ENCODE measurements at places on chromosomes 3 and 15. TPM values are rescaled to one million over a fixed set of nuclear protein-coding genes. Genes with fewer than 3 reads are reported as not detected.

The ACOX2 gene
- total RNA-seq, result not detected

The CKMT1A gene
- not detected for total RNA-seq

The ATP13A4 gene
- total RNA-seq, result 4.2 TPM

The ANXA2 gene
- 230 TPM for total RNA-seq

The CHRNA3 gene
- not detected for total RNA-seq

The ZNF80 gene
- 5.3 TPM for total RNA-seq

The TTLL13 gene
- 1.5 TPM for total RNA-seq

The THRB gene
- total RNA-seq, result not detected

GRCh38 chr3:116579840-116580239 lies 129.7 kb upstream of the TUSC7 start:
- H3K4me1 ChIP-seq, result no peaks in the 10 kb centered on the region
- no peak for DNase-seq
- no peak overlapping the region for H3K27ac ChIP-seq
- H3K4me3 ChIP-seq, result no peak overlapping the region
- H3K27me3 ChIP-seq, result no peaks in the 10 kb centered on the region
- H3K36me3 ChIP-seq, result no peaks in the 10 kb centered on the region

GRCh38 chr15:70488002-70488605 lies 275.3 kb downstream of the UACA start:
- peak; percentile 82 for DNase-seq
- H3K4me1 ChIP-seq, result peaks cover 70% of the 10 kb centered on the region
- H3K36me3 ChIP-seq, result peaks cover 2% of the 10 kb centered on the region
- H3K27me3 ChIP-seq, result peaks cover 43% of the 10 kb centered on the region
- H3K27ac ChIP-seq, result no peak overlapping the region
- H3K4me3 ChIP-seq, result no peak overlapping the region

- H3K36me3 ChIP-seq, result peaks cover 51% of the 10 kb centered on the region
- peak overlapping the region; percentile 85 for H3K27ac ChIP-seq
- peaks cover 43% of the 10 kb centered on the region for H3K4me1 ChIP-seq
- no peaks in the 10 kb centered on the region for H3K27me3 ChIP-seq
- H3K4me3 ChIP-seq, result peak overlapping the region; percentile 52
- DNase-seq, result no peak
Observed at GRCh38 chr15:93025625-93025982, 63.4 kb downstream of the RGMA start.

GRCh38 chr15:43317566-43318184 lies 12.7 kb downstream of the LCMT2 start:
- H3K36me3 ChIP-seq, result no peaks in the 10 kb centered on the region
- no peak for DNase-seq
- no peak overlapping the region for H3K27ac ChIP-seq

- peaks cover 6% of the 10 kb centered on the region for H3K27me3 ChIP-seq
- H3K27ac ChIP-seq, result no peak overlapping the region
- no peak for DNase-seq
- H3K4me3 ChIP-seq, result no peak overlapping the region
- H3K36me3 ChIP-seq, result no peaks in the 10 kb centered on the region
Observed at GRCh38 chr3:36695113-36695768, 69.1 kb downstream of the DCLK3 start.

- H3K4me1 ChIP-seq, result peaks cover 5% of the 10 kb centered on the region
- no peak overlapping the region for H3K27ac ChIP-seq
- DNase-seq, result no peak
- H3K27me3 ChIP-seq, result no peaks in the 10 kb centered on the region
Observed at GRCh38 chr3:48135552-48136495, 52.4 kb downstream of the CDC25A start.

GRCh38 chr3:58612830-58613229 lies 35.6 kb upstream of the FAM107A start:
- peaks cover 4% of the 10 kb centered on the region for H3K4me1 ChIP-seq
- no peak overlapping the region for H3K4me3 ChIP-seq
- peaks cover 14% of the 10 kb centered on the region for H3K27me3 ChIP-seq
- no peak overlapping the region for H3K27ac ChIP-seq

DNA sequence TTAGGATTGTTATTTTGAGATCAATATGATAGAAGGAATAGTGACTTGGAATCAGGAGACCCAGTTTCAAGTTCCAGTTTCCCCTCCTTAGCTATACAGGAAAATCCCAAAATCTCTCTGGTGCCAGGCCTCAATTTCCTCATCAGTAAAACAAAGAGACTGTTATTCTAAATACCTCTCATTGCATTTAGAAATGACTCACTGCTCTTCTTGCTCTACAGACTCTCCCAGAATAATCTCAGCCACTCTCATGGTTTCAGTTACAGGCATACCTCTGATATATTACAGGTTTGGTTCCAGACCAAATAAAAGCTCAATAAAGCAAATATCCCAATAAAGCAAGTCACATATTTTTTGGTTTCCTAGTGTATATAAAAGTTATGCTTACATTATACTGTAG lies 28.3 kb downstream of the IMPG2 start:
- H3K36me3 ChIP-seq, result peaks cover 4% of the 10 kb centered on the region
- H3K27me3 ChIP-seq, result no peaks in the 10 kb centered on the region
- no peaks in the 10 kb centered on the region for H3K4me1 ChIP-seq
- no peak overlapping the region for H3K4me3 ChIP-seq
- no peak for DNase-seq
- H3K27ac ChIP-seq, result no peak overlapping the region

DNA sequence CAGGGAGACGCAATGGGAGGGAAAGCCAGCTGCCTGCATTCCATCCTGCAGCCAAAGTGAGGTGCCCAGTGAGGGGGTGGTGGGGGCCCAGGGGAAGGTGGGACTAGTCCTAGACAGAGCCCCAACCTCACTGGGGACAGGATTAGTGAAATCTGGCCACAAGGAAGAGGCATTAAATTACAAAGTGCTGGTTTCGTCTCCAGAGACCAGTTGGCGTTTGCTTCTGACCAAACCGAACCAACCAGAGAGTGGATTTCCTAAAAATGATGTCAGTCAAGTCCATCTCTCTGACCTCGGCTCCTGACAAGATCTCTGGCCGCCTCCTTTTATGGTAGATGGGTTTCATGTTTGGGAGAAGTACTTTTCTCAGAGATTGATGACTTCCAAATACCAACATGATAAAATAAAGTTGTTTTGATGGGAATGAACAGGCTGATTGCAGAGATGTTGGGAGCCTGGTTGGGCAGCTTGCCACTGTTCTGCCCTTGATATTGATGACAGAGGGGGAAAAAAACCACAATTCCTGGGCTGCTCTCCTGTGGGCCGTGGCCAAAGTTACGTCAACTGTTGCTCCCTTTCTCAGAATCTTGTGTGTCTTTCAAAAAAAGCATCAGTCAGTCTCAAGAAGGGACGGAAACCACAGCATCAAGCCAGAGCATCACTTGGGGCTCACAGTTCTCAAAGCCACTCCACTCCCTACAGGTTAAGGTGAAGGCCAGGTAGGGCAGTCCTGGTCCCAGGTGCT lies 24.6 kb downstream of the ITGA11 start:
- no peaks in the 10 kb centered on the region for H3K36me3 ChIP-seq
- H3K4me3 ChIP-seq, result no peak overlapping the region
- peaks cover 4% of the 10 kb centered on the region for H3K4me1 ChIP-seq
- H3K27me3 ChIP-seq, result peaks cover 1% of the 10 kb centered on the region
- DNase-seq, result no peak
- no peak overlapping the region for H3K27ac ChIP-seq

DNA sequence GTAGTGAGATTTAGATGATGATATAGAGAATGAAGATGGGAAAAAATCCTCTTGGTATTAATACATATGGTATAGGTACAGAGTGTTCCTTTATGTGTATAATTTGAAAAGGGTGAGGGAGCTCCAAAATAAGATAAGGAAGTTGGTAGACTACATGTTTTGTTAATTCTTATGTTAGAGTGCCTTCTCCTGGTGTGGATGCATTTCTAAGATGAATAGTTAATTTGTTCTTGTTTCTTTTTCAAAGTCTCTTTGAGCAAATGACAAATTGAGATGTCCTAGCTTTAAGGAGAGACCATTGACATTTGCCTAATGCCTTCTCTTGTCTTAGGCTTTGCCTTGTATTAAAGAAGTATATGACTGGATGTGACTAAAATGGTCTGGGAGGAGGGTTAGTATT lies 34.1 kb downstream of the AKAP13 start:
- H3K27ac ChIP-seq, result peak overlapping the region; percentile 56
- H3K27me3 ChIP-seq, result no peaks in the 10 kb centered on the region
- peaks cover 45% of the 10 kb centered on the region for H3K4me1 ChIP-seq
- H3K36me3 ChIP-seq, result peaks cover 16% of the 10 kb centered on the region
- no peak for DNase-seq

DNA sequence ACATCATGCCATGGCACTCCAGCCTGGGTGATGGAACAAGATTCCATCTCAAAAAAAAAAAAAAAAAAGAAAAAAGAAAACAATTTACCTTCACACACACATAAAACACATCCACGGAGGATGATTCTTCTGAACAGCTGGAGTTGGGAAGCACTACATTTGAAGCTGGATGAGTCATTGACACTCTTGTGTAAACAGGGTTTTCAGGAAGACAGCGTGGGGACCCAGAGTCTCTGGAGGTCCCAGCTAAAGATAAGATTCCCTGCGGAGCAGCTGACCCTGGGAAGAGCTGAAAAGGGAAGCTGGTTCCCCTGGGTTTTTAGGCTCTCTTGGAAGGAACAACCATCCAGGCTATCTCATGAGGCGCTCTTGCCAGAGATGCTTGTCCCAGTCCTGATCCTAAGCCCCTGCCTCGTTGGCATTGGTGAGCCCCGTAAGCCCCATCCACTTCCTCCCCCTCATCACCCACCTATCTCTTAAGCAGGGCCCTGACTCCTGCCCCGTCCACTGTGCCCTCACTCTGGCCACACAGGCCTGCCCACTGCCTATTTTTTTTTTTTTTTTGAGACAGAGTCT lies 32.0 kb upstream of the FURIN start:
- H3K4me1 ChIP-seq, result peaks cover 34% of the 10 kb centered on the region
- H3K27me3 ChIP-seq, result no peaks in the 10 kb centered on the region
- no peaks in the 10 kb centered on the region for H3K36me3 ChIP-seq
- H3K27ac ChIP-seq, result no peak overlapping the region

- no peaks in the 10 kb centered on the region for H3K36me3 ChIP-seq
- no peak overlapping the region for H3K27ac ChIP-seq
- DNase-seq, result no peak
- no peaks in the 10 kb centered on the region for H3K4me1 ChIP-seq
- H3K27me3 ChIP-seq, result no peaks in the 10 kb centered on the region
Observed at GRCh38 chr3:21310891-21311290, 440.1 kb downstream of the ZNF385D start.

DNA sequence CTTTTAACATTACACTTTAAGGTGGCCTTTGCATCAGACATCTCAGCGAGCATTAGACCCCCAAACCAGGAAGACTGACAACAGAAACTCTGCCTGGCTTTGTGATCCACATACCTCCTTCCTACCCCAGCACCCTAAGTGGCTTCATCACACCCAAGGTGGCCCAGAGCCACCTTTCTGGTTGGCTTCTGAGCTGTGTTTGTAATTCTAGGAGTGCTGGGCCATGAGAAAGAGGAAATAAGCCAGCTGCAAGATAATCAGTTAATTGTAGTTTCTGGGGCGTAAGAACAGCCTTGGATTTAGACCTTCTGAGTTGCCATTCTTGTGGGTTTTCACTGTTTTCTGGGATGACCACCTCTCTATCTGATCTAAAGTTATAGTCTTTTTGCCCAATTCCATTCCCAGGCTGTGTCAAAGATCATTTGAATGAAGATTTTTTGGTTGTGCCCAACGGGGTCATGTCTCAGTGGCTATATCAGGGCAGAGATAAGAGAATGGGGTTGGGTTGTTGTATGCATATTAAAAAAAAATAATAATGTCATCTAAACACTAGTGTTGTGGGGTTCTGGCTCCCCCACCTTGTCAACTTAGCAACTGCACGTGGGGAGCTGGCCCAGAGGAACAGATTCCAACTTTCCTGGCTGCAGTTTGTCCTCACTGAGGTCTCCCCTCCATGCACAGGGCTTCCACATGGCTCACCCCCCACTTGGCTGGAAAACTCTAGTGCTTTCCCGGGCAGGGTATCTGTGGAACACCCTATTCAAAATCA lies 234.8 kb upstream of the WNT5A start:
- no peak for DNase-seq
- H3K36me3 ChIP-seq, result no peaks in the 10 kb centered on the region
- H3K4me3 ChIP-seq, result no peak overlapping the region
- H3K27me3 ChIP-seq, result peaks cover 6% of the 10 kb centered on the region
- no peak overlapping the region for H3K27ac ChIP-seq

GRCh38 chr15:30042556-30042955 lies 40.2 kb upstream of the GOLGA8J start:
- no peaks in the 10 kb centered on the region for H3K36me3 ChIP-seq
- no peak overlapping the region for H3K4me3 ChIP-seq
- no peaks in the 10 kb centered on the region for H3K4me1 ChIP-seq
- peaks cover 32% of the 10 kb centered on the region for H3K27me3 ChIP-seq
- no peak overlapping the region for H3K27ac ChIP-seq

- H3K36me3 ChIP-seq, result peaks cover 6% of the 10 kb centered on the region
- peak overlapping the region; percentile 24 for H3K4me3 ChIP-seq
- H3K27ac ChIP-seq, result no peak overlapping the region
- H3K4me1 ChIP-seq, result peaks cover 24% of the 10 kb centered on the region
Observed at GRCh38 chr3:129317014-129317771, 38.5 kb downstream of the HMCES start.

GRCh38 chr3:170259907-170260306 lies 37.7 kb downstream of the PRKCI start:
- no peak overlapping the region for H3K4me3 ChIP-seq
- no peak overlapping the region for H3K27ac ChIP-seq
- peaks cover 22% of the 10 kb centered on the region for H3K36me3 ChIP-seq
- H3K4me1 ChIP-seq, result peaks cover 28% of the 10 kb centered on the region
- H3K27me3 ChIP-seq, result no peaks in the 10 kb centered on the region

- peaks cover 52% of the 10 kb centered on the region for H3K27me3 ChIP-seq
- no peak overlapping the region for H3K4me3 ChIP-seq
- H3K4me1 ChIP-seq, result peaks cover 14% of the 10 kb centered on the region
Observed at GRCh38 chr3:129597087-129597999, 9.1 kb downstream of the PLXND1 start.

- peaks cover 50% of the 10 kb centered on the region for H3K4me1 ChIP-seq
- peak; percentile 39 for DNase-seq
- no peaks in the 10 kb centered on the region for H3K27me3 ChIP-seq
- peaks cover 10% of the 10 kb centered on the region for H3K36me3 ChIP-seq
- H3K27ac ChIP-seq, result peak overlapping the region; percentile 76
Observed at GRCh38 chr3:177646749-177647148, 449.5 kb upstream of the TBL1XR1 start.

DNA sequence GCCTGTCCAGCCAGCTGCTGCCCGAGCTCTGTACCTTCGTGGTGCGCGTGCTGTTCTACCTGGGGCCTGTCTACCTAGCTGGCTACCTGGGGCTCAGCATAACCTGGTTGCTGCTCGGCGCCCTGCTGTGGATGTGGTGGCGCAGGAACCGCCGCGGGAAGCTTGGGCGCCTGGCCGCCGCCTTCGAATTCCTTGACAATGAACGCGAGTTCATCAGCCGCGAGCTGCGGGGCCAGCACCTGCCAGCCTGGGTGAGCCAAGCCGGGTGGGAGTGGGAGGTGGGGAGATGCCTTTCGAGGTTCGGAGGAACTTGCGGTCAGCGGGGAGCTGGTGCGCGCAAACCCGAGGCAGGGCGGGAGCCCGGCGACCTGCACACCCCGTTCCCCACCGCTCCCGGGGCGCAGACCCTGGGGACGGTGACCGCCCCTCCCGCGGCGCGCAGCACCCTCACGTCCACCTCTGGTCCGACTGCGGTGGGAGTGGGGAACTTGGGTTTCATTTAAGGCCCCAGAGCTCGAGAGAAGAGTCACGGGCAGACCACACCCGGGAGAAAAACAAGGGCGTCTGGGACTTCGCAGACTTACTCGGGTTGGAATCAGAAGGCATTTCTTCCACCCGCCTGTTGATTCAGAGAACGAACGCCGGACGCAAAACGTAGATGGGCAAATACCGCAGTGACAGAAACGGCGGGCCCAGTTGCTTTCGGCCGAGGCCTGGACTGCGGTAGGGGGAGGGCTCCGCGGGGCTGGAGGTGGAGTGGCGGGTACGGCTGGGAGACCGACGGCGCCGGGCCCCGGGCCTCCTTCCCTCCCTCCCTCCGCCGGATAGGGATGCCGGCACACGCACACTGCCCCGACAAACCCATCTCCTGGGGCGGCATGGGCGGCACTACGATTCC lies 708 bp downstream of the ESYT3 start:
- no peaks in the 10 kb centered on the region for H3K36me3 ChIP-seq
- DNase-seq, result no peak
- no peak overlapping the region for H3K27ac ChIP-seq
- H3K27me3 ChIP-seq, result peaks cover 56% of the 10 kb centered on the region
- H3K4me1 ChIP-seq, result peaks cover 8% of the 10 kb centered on the region
